ENCODE measurements at places on chromosomes 2 and 18.
A peak's percentile ranks its signal among the peaks of the same experiment; 100 is the strongest.

- no peak for DNase-seq
These were observed 17.4 kb downstream of the HAT1 start for GRCh38 chr2:171939743-171940071.

GRCh38 chr2:170155022-170155722 lies 22.8 kb upstream of the MYO3B start:
- DNase-seq, result no peak

GRCh38 chr2:138125306-138126288 lies 161.3 kb downstream of the HNMT start:
- DNase-seq, result no peak

- no peak for DNase-seq
These were observed 79.0 kb upstream of the NOSTRIN start for GRCh38 chr2:168723275-168723899.

DNA sequence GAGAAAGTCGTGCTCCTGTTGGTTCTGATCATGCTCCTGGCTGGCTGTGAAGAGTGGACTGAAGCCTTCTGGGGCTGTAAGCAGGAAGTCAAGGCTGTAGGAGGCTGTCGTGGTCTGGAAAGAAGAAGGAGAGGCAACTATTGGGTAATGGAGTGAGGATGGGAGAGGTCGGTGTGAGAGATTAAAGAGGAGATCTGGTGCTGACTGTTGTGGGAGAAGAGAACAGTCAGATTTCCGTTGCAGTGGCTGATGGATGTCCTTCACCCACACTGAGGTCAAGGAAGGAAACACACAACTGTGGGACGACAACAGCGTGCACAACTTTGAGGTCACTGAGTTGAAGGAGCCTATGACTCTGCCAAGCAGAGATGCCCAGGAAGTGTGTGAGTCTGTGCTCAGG lies 2.8 kb upstream of the PSMD1 start:
- DNase-seq, result no peak

GRCh38 chr18:45325778-45326177 lies 289.5 kb upstream of the SLC14A2 start:
- DNase-seq, result no peak

DNA sequence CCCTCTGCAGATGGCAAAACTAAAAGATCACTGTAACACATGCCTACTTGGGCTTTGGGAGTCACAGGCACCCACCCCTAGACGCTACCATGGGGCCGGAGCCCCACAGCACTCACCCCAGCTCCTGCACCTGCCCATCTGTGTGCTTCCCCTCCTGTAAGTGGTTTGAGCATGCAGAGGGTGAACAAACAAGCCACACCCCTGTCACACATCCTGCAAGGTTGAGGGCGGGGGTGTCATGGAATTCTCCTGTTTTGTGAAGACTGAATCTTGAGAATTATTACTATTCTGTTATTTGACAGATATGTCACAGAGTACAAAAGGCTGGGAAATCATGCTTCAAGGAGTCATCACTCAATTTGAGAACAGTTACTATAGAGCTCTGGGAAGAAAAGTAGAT lies 60.9 kb downstream of the RFTN2 start:
- DNase-seq, result no peak

- peak; percentile 46 for DNase-seq
These were observed 4.6 kb downstream of the CDCA7 start for GRCh38 chr2:173359231-173359630.

DNA sequence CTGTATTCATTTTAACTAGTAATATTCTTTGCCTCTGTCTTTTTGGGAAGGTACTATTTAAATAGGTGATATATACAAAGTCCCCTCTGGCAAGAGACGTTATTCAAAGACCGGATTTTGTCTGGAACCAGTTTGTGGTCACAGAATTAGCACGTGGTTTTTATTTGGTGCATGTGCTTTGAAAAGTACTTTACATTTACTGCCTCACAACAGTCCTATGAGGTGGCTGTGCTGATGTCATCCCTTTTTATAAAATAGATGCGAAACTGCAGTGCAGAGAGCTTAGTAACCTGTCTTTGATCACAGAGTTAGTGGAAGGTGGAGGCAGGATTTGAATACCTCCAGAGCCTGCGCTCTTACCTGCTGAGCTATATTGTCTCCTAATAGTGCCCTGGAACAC lies 4.0 kb downstream of the LPIN1 start:
- peak; percentile 50 for DNase-seq

DNA sequence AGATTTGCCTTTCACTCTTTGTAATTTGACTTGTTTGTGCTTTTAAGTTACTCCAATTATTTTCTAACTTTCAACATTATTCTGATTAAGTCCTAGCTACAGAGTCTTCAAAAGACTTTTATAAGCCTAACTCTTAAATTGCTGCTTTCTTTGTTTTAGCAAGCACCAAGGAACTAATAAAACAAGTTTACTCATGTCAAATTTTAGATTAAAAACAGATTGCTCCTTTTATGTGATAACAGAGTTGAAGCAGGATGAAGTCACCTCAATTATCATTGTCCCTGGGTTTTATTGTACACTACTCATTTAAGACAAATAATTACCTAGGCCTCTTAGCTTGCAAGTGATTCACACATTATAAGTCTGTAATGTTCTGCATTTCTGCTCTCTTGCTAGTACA lies 678.4 kb downstream of the ERBB4 start:
- DNase-seq, result no peak

- peak; percentile 10 for DNase-seq
These were observed 632.4 kb downstream of the NYAP2 start for GRCh38 chr2:226031647-226032501.

DNA sequence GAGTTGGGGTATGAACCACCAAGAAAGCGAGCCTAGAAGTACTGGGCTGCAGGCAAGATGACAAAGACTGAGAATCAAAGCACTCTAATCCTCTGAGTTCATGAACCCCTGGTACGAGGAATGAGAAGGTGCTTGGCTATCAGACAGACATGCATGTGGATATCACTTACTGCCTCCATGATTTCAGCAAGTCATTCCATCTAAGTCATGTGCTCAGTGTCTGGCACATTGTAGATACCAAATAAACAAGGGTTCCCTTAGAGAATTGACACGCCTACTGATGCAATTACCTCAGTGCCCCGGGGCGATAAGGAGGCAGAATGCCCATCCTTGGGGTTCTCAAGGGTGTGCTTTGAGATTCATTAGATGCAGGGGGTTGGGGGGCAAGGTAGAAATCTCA lies 125.6 kb upstream of the PKDCC start:
- DNase-seq, result no peak

- DNase-seq, result no peak
These were observed 56.3 kb downstream of the SH3RF3 start for GRCh38 chr2:109185338-109185737.

GRCh38 chr2:128752691-128753263 lies 434.1 kb upstream of the HS6ST1 start:
- no peak for DNase-seq

DNA sequence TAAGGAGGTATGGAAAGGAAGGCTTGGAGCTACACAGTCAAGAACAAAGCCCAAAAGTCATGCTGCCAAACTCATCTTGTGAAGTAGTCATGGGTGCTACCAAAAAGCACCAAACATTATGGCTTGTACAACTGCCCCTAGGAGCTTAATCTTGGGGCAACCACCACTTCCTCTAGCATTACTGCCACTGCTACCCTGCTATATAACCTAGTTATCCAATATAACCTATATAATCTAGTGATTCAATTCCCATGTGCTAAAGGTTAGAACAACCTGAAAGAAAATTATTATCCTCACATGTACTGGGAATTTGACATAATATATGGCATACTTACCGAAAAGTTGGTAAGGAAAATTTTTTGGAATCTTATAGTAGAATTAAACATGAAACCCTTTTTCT lies 102.6 kb upstream of the RBBP8 start:
- no peak for DNase-seq

GRCh38 chr2:101371636-101372035 lies 15.7 kb downstream of the CREG2 start:
- no peak for DNase-seq

DNA sequence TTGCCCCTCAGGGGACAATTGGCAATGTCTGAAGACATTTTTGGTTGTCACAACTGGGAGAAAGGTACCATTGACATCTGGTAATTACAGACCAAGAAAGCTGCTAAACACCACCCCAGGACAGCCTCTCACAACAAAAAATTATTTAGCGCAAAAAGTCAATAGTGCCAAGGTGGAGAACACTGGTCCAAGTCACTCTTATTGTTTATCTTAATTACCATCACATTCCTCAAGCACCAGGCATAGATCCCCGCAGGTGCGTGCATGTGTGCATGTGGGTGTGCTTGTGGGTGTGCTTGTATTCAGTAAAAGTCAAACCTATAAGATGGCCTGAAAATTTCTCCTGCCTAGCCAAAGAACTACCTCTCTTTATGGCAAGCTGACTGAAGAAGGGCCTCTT lies 74.9 kb upstream of the WDR75 start:
- DNase-seq, result no peak

GRCh38 chr2:106339132-106339531 lies 129.1 kb downstream of the RGPD3 start:
- DNase-seq, result no peak

- no peak for DNase-seq
These were observed 1548.1 kb upstream of the ZEB2 start for GRCh38 chr2:146068051-146068450.

DNA sequence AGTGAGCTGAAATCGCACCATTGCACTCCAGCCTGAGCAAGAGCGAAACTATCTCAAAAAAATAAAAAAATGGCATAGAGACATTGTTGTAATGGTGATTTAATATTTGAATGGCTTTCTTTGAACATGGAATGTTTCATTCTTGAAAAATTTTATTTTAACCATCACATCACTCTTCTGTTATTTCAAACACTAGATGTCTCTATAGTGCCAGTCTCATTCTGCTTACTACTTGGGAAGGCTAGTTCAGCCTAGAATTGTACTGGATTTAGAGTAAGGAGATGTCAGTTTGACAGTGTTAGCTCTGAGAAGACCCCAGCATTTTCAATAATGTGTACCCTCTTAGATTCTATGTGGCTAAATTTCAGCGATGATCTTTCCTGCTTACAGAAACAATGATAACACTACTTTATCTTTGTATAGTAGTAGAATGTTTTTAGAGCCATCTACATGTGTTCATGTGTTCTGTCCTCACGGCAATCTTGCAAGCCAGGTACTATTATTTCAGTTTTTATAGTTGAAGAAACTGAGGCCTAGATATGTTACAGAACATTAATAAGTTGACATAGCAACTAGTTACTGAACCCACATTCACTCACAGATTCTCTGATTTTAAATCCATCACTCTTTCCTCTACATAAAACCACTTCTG lies 142.9 kb upstream of the ZSWIM2 start:
- no peak for DNase-seq

DNA sequence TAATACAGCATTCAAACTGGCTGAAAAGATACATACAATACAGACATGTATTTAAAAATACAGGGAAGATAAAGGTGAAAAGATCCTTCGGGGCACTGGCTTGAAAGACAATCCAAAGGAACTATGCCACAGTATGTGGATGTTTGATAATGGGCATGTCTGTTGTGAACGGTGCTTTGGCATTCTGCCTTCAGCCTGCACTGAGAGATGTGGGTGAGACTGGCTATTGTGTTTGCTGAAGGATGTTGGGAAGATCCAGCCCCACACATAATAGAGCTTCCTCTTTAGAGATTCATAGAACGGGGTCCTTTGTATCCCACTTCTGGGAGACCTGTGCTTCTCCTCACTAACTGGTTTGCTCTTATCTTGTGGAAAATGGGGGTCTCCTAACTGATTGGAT lies 65.1 kb upstream of the CXCR4 start:
- no peak for DNase-seq

DNA sequence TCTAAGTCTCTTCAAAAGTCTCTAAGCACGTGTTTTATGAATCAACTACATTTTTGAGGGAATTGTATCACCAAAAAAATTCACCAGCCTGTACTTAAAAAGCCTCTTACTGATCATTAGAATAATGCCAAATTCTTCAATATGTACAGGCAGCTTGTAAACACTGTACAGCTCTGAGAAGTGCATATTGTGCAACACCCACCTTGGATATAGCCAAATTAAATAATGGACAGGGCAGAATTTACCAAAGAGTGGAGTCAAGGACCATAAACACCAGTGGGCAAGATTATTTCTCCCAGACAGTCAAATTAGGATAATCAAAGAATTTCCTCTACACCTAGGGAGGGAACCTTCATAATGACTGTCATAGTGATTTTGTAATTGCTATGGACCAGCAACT lies 338.2 kb downstream of the NR4A2 start:
- DNase-seq, result no peak

- no peak for DNase-seq
These were observed 502.2 kb upstream of the SOX11 start for GRCh38 chr2:5190023-5190422.

DNA sequence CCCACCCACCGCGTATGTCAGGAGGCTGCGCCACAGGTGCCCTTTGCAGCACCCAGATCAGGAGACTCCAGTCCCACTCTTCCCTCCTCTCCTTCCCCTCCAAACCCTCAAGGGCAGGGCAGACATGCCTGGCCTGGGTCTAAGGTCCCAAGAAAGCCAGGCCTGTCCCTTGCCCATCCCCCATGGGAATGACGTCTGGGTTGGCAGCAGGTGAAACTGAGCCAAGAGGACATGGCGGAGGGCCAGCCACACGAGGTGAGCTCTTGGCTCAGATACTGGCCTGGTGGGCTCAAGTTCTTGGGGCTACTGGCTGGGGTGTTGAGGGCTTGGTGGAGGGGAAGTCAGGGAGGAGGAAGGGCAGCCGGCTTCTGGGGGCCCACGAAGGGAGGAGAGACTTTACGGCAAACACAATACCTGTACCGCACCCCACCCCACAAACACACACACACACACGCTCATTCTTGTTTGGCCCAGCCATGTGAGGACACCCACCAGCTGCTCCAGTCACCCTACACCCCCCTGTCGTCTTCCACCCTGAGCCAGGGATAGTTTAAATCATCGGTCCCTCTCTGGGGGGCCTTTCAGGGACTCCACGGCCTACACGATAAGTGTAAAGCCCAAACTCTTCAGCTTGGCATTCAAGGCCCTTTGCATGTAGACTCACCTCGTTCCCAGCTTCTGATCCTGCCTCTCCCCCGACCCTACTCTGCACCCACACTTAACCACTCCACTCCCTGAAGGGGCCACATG lies 24.1 kb upstream of the TNS1 start:
- DNase-seq, result no peak

DNA sequence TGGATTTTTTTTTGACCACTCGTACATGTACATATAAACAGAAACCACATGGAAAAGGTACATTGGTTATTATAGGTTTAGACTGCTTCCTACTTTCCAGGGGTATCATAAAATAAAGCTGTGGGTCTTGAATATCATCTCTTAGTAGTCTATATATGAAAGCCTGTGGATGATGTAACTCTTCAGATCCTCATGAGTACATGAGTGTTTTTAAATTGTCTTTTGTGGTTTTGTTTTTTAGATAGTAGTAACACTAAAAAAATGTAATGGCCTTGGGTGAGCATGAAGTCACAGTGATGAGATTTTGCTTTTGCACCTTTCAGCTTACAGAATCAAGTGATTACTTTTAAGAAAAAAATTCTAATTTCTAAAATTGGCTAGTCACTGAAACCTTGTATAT lies 80.2 kb downstream of the RAB3GAP1 start:
- no peak for DNase-seq

DNA sequence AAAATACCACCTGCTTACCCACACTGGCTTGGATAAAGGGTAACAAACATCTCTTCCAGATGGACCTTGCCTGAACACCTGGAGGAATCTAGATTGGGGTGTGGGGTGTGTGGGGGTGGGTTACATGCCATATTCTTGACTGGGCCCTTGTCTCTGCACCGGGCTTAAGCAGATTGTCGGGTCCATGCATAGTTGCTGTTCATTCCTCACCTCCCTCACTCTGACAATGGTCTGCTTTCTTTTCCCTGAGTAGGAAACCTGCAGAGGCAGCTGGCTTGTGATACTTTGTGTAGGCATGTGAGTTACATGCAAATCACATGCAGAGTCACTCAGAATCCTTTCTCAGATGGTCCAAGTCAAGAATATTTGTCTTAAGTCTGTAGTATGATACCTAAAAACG lies 112.8 kb upstream of the GLS start:
- no peak for DNase-seq
